ENCODE measurements at places on chromosomes 2 and 18. TPM values are rescaled to one million over a fixed set of nuclear protein-coding genes. Genes with fewer than 3 reads are reported as not detected.

The CRYGC gene
- not detected for total RNA-seq

The RAB27B gene
- 3.4 TPM for total RNA-seq

The TUBA3E gene
- total RNA-seq = not detected

The PARD6G gene
- total RNA-seq = 0.05 TPM

The ARHGEF33 gene
- not detected for total RNA-seq

The CGREF1 gene
- total RNA-seq = 3.1 TPM

The UGT1A10 gene
- not detected for total RNA-seq

The CHRNG gene
- total RNA-seq = not detected

The ALK gene
- total RNA-seq = not detected

The ATP6V1C2 gene
- total RNA-seq = not detected

Measured in T-helper 2 cell treated with Interferon-gamma antibody and Interleukin-4, amounts not matched to agents 100 ng/mL and 5 ng/mL, for 36 hours (primary cell).